ENCODE measurements at places on chromosomes 6 and 20. TPM values are rescaled to one million over a fixed set of nuclear protein-coding genes. Genes with fewer than 3 reads are reported as not detected.
A peak's percentile ranks its signal among the peaks of the same experiment; 100 is the strongest.

The IRAK1BP1 gene
- 9.0 TPM for total RNA-seq

The PCSK2 gene
- 1.0 TPM for total RNA-seq

The TCP11 gene
- not detected for total RNA-seq

- no peaks in the 10 kb centered on the region for H3K27me3 ChIP-seq
- no peaks in the 10 kb centered on the region for H3K36me3 ChIP-seq
- peaks cover 8% of the 10 kb centered on the region for H3K4me1 ChIP-seq
- no peak for DNase-seq
- no peak overlapping the region for H3K4me3 ChIP-seq
These were observed 5.3 kb downstream of the ISM1 start for GRCh38 chr20:13226367-13226766.

DNA sequence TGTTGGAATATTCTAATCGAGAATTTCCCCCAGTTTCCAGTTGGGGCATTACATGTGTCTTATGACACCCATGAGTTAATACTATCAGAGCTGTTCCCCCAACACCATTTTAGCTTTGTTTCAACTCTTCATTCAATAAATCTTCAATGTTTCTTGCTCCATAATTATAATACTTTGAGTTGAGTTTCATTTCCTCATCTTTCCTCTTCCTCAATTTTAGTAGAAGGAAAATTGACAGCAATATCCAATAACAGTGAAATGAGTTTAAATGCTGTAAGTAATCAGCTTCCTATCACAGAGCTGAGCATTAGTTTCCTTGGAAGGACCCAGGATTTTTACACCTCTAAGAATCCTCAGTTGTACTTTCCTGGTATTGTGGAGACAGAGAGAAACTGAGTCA is 1.0 kb upstream of the STMND1 start:
- DNase-seq, result no peak
- H3K4me1 ChIP-seq, result no peaks in the 10 kb centered on the region
- H3K27me3 ChIP-seq, result no peaks in the 10 kb centered on the region
- H3K27ac ChIP-seq, result no peak overlapping the region
- no peak overlapping the region for H3K4me3 ChIP-seq
- no peaks in the 10 kb centered on the region for H3K36me3 ChIP-seq

The SYNDIG1 gene
- 5.1 TPM for total RNA-seq

The ID4 gene
- total RNA-seq, result 34.1 TPM

GRCh38 chr20:11902285-11902697 is 15.4 kb upstream of the BTBD3 start:
- H3K36me3 ChIP-seq, result no peaks in the 10 kb centered on the region
- no peak for DNase-seq
- no peak overlapping the region for H3K4me3 ChIP-seq
- H3K4me1 ChIP-seq, result no peaks in the 10 kb centered on the region

DNA sequence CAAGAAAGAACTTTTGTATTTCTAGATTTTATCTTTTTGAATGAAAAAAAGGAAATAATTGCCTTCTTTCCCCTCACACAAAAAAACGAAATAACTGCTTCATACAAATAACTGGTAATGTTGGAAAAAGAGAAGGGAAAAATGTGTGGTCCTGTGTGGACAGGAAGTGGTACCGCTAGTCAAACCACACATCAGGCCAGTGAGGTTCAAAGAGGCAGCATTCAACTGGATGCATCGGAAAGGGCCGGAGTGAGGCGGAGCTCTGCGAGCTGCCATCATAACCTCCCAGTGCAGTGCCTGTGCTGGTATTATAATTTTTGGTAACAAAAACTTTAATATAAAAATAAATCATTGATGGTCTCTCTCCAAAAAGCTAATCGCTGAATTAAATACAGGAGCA is 111.2 kb downstream of the IRF4 start:
- no peaks in the 10 kb centered on the region for H3K36me3 ChIP-seq
- no peaks in the 10 kb centered on the region for H3K4me1 ChIP-seq
- H3K27me3 ChIP-seq, result no peaks in the 10 kb centered on the region
- no peak overlapping the region for H3K4me3 ChIP-seq

- no peaks in the 10 kb centered on the region for H3K4me1 ChIP-seq
- H3K4me3 ChIP-seq, result no peak overlapping the region
- DNase-seq, result no peak
- no peaks in the 10 kb centered on the region for H3K27me3 ChIP-seq
These were observed 107.8 kb upstream of the RNF217 start for GRCh38 chr6:124854338-124854922.

GRCh38 chr20:59371431-59371830 is 71.0 kb downstream of the EDN3 start:
- DNase-seq, result no peak
- H3K36me3 ChIP-seq, result no peaks in the 10 kb centered on the region

- H3K27me3 ChIP-seq, result no peaks in the 10 kb centered on the region
- H3K4me3 ChIP-seq, result no peak overlapping the region
- no peak for DNase-seq
- no peaks in the 10 kb centered on the region for H3K4me1 ChIP-seq
- H3K27ac ChIP-seq, result no peak overlapping the region
- no peaks in the 10 kb centered on the region for H3K36me3 ChIP-seq
These were observed 16.4 kb downstream of the TAAR2 start for GRCh38 chr6:132607544-132608233.

DNA sequence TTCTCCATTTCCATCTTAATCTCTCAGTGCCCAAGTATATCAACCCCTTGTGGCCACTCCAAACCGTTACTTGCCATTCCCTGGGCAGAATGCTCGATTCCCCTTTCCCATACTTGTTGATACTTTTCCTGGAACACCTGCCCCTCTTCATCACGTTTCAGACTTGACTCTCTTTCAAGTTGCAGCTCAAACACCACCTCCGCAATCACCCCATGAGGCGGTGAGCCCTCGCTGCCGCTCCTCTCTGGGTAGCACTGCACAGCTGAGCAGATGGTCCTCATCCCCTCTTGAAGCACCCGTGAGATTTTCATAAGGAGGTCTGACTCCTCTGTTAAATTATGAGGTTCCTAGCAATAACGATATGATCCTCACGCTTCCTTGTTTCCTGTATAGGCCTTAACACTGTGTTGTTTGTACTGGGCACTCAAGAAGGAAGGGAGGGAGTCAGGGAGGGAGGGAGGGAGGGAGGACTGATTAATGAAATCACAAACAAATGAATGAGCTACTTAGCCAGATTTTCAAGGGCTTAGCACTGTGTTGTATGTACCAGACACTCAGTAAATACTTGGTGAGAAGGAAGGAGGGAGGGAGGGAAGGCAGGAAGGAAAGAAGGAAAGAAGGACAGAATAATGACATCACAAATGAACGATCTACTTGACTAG is 8.0 kb upstream of the UQCC2 start:
- H3K36me3 ChIP-seq, result no peaks in the 10 kb centered on the region
- H3K4me3 ChIP-seq, result no peak overlapping the region
- H3K27me3 ChIP-seq, result no peaks in the 10 kb centered on the region
- peaks cover 3% of the 10 kb centered on the region for H3K4me1 ChIP-seq

GRCh38 chr6:46781478-46782378 is 11.5 kb upstream of the MEP1A start:
- H3K27me3 ChIP-seq, result no peaks in the 10 kb centered on the region
- H3K4me1 ChIP-seq, result no peaks in the 10 kb centered on the region
- DNase-seq, result peak; percentile 16
- H3K27ac ChIP-seq, result no peak overlapping the region
- no peaks in the 10 kb centered on the region for H3K36me3 ChIP-seq

- no peak overlapping the region for H3K4me3 ChIP-seq
- H3K27ac ChIP-seq, result no peak overlapping the region
- DNase-seq, result no peak
- peaks cover 4% of the 10 kb centered on the region for H3K4me1 ChIP-seq
- no peaks in the 10 kb centered on the region for H3K27me3 ChIP-seq
- no peaks in the 10 kb centered on the region for H3K36me3 ChIP-seq
These were observed 577.7 kb downstream of the HAO1 start for GRCh38 chr20:7362601-7363000.
